ENCODE measurements at places on chromosomes 7 and 10.

DNA sequence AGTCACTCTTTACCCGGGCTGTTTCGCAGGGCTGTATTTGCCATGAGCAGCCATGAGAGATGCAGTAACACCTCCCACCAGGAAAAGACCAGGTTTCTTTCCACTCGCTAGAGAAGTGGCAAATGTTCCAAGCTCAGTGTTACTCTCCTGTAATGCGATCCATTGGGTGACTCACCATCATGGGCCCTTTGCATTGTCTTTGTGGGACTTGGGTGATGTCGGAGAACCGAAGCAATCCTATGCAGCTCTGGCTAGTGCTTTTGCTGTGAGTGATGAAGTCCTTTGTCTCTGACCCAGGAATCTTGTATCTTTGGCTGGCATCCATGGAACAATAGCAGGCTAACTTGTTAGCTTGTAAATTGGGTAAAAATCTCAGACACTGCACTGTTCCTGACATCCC lies 40.0 kb downstream of the GHRHR start:
- no peak for DNase-seq

DNA sequence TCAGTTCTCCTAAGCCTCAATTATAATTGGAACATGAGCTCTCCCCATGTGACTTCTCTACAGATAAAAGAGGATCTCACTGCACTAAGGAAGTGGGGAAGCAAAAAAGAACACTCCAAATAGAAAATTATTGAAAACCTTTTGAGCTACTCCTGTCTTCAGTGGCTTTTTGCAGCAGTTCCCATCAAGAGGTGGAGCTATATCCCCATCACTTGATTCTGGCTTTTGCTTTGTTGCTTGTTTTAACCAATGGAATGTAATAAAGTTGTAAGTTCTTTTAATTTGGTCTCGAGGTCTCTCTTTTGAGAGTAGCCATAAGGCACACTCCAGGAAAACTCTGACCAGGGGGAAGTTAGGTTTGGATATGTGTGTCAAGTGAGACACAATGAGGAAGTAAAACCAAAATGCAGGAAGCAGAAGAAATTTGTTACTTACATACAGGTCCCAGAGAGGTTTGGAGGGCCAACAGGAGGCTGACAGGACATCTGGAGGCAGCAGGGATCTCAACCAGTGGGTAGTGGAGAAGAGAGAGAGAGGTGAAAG lies 569.4 kb downstream of the HTR7 start:
- no peak for DNase-seq

GRCh38 chr7:112182749-112183148 lies 23.4 kb downstream of the DOCK4 start:
- DNase-seq = no peak

DNA sequence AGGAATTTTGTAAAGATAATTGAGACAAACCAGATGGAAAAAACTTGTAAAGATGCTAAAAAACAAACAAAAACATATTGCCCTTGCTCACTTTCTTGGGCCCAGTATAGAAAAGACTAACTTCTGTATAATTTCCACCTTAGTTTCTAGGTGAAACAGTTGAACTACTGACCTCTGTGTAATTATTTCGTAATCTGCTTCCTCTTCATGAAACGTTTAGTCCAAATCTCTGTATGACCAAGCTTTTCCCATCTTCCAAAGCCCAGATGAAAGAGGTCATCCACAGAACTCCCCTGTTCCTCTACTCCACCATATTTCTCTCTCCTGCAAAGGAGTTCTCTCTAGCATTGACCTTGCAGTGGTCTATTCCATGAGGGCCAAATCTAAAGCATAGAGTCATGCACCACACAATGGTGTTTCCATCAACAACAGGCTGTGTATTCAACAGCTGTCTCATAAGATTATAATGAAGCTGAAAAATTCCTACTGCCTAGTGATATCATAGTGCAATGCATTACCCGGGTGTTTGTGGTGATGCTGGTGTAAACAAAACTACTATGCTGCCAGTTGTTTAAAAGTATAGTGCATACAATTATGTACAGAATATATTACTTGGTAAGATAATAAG lies 647.6 kb downstream of the TNS3 start:
- DNase-seq = no peak

GRCh38 chr10:72106154-72106849 lies 18.0 kb upstream of the SPOCK2 start:
- DNase-seq = no peak

DNA sequence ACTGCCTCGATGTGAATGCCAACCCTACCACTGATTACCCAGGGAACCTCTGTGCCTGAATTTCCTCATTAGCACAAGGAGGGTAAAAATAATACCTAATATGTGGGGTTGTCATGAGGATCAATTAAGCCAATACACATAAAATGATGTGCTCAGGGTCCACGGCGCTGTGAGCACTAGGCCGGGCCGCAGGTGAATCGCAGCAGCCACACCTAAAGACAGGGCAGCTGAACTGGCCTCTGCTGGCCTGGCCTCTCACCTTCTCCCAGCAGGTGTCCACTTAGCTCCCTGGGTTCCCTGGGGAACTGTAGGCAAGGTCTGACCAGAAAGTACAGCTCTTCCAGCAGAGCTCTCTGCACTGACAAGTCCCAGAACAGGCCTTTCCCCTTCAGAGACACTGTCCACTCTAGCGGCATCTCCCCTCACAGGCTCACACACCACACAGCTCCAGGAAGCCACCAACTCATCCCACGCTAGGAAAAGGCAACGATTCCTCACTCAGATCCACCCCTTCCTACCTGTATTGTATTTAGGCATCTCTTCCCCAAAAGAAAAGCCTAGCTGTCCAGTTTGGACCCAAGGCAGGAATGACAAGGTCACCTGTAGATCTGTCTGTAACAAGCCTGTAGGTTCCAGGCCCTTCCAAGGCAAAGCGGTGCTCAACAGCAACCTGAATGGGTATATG lies 273.1 kb downstream of the USP6NL start:
- no peak for DNase-seq

GRCh38 chr10:68092512-68092911 lies 16.8 kb upstream of the MYPN start:
- DNase-seq = no peak

DNA sequence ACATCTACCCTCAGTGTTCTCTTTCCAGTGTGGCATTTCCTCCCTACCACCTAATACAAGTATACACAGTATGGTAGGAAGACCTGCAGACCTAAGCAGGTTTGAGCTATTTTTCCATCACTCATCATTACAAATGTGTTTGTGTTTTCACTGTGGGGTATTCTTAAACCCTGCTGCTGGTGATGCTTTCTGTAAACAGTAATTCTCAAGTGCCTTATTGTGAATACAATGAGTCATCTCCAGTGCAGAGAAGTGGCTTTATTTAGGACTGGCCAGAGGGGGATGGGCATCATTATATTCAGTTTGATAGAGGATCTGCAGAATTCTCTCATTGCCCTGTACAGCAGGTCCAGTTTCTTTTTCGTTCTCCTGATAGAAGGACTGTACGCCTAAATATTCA lies 63.7 kb downstream of the GRM8 start:
- no peak for DNase-seq

DNA sequence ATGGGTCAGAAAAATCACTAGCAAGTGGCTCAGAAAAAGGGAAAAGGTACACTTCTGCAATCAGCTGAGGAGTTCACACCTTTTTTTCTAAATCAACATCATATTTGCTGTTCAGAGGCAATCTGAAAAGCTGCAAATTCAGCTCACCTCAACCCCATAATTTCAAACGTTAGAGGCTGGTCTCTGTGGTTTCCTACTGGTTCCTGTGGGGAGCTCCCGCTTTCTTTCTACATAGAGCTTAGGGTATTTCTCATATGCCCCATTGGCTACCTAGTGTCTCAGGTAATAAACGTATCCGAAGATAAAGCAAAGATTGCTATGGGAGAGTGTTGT lies 5.2 kb upstream of the ZNF22 start:
- no peak for DNase-seq

- DNase-seq = no peak
Observed at GRCh38 chr10:93859049-93859655, 34.6 kb upstream of the SLC35G1 start.

DNA sequence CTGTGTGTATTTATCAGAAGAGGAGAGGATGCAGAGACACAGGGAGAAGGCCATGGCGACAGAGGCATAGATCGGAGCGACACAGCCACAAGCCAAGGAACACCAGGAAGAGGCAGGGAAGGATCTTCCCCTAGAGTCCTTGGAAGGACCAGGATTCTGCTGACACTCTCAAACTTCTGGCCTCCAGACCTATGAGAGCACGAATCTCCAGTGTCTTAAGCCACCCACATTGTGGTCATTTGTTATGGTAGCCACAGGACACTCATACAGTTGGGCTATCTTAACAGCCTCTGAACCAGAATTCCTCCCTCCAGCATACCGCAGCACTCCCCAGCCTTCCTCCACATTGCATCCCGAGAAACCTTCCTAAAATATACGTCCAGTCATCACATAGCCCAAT lies 367.0 kb upstream of the MGMT start:
- no peak for DNase-seq

DNA sequence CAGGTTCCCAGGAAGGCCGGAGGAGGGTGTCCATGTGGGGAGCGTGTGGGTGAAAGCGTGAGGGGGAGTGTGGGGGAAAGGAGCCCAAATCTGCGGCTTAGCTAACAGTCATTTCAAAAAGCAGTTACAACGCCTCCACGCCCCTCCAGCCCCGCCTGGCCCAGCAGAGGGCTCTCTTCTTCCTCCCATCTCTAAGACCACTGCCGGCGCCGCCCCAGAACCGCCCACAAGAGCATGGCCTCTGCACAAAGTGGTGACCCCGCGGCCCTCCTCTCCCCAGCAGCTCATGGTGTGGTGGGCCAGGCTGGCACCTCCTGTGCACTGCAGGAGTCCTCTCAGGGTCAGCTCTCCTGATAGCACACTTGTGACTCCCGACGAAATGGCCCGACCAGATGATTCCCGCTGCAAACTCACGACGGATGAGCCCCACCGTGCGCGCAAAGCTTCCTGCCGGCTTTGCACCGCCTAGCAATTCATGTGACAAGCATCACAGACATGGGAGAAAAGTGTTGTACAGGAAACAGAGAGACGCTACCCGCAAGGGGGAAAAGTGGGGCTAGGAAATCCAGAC lies 12.4 kb upstream of the HUS1 start:
- peak; percentile 29 for DNase-seq

All from prostate gland (tissue), 2 donors.